ENCODE measurements at places on chromosomes 2 and 18. TPM values are rescaled to one million over a fixed set of nuclear protein-coding genes. Genes with fewer than 3 reads are reported as not detected.
A peak's percentile ranks its signal among the peaks of the same experiment; 100 is the strongest.

GRCh38 chr2:101432411-101433181, 42.3 kb downstream of the RFX8 start:
- peak; percentile 66 for DNase-seq

GRCh38 chr2:208222351-208222750, 32.5 kb downstream of the IDH1 start:
- no peak for DNase-seq

- no peak for DNase-seq
Observed at GRCh38 chr2:204772546-204772945, 227.3 kb downstream of the PARD3B start.

The UGT1A8 gene
- not detected for total RNA-seq

DNA sequence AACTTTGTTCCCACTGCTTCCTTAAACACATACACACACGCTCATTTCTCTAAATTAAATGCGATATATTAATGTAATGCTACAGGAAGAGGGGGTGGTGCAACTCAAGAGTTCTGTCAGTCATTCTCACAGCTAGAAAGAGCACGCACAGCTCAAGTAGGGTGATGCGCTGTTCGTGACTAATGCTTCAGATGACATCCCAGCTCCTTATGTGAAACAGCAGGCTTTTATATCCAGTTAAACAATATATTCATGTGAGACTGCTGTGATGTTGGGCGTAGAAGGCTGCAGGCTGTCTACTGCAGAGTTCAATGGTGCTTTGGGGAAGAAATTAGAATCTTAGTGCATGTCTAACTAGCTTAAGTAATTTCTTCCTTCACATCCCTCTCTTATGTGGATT, 912.6 kb upstream of the FSHR start:
- DNase-seq: no peak

GRCh38 chr2:3631851-3632659, 25.9 kb upstream of the ALLC start:
- DNase-seq: peak; percentile 24

The IL36B gene
- 7.9 TPM for total RNA-seq

- DNase-seq: no peak
Observed at GRCh38 chr2:30655211-30655610, 152.0 kb downstream of the CAPN13 start.

The FBXO36 gene
- 6.3 TPM for total RNA-seq

The UGT1A7 gene
- total RNA-seq: 2.8 TPM

GRCh38 chr18:76524900-76525698, 30.1 kb upstream of the ZNF516 start:
- DNase-seq: no peak

DNA sequence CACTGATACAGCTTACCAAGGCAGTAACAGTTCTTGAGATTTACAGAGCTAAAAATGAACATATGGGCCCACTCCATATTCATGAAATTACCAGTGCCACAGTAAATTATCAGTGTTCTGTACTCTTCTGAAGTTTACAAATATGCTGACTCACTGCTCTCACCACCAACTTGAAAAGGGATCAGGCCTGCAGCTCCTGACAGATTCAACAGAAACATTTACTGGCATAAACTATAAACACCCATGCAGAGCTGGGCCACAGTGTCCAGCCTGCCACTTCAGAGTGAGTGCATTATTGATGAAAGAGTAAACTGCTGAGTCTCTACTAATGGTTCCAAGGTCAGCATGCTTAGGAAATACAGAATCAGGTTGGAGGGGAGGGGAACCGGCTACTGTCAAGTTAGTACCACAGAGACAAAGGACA, 83.1 kb downstream of the FARSB start:
- no peak for DNase-seq

Measured in suprapubic skin (tissue), 4 donors.